ENCODE measurements at places on chromosomes 6 and 20. TPM values are rescaled to one million over a fixed set of nuclear protein-coding genes. Genes with fewer than 3 reads are reported as not detected.

The LY86 gene
- not detected for total RNA-seq

The BMP7 gene
- total RNA-seq: not detected

The TNF gene
- not detected for total RNA-seq

The LY6G5B gene
- total RNA-seq: 0.44 TPM

The HM13 gene
- 143 TPM for total RNA-seq

The TXNDC5 gene
- 290 TPM for total RNA-seq

The WFDC8 gene
- not detected for total RNA-seq

The C6orf58 gene
- total RNA-seq: 0.15 TPM

The C4B gene
- total RNA-seq: 46.6 TPM

The MEI4 gene
- not detected for total RNA-seq

The SDC4 gene
- total RNA-seq: 65.5 TPM

The DOK5 gene
- 15.8 TPM for total RNA-seq

Measured in cardiac ventricle fibroblast (primary cell).